Glutamatergic neuron (in vitro differentiated cells): ENCODE measurements at places on chromosomes 5 and 9. TPM values are rescaled to one million over a fixed set of nuclear protein-coding genes. Genes with fewer than 3 reads are reported as not detected.

GRCh38 chr5:148831590-148832565, 5.5 kb downstream of the ADRB2 start:
- DNase-seq: no peak

PTBP3 gene
- total RNA-seq: 48.6 TPM

CNTNAP3 gene
- total RNA-seq: 12.6 TPM

PCDHGB4 gene
- total RNA-seq: 40.8 TPM

ARID3C gene
- total RNA-seq: not detected

GRCh38 chr5:143652108-143652700, 159.8 kb upstream of the HMHB1 start:
- no peak for DNase-seq

GRCh38 chr9:134163371-134164196, 780 bp downstream of the RNU6ATAC start:
- peak; percentile 65 for DNase-seq

SLC6A7 gene
- total RNA-seq: not detected

FAT2 gene
- total RNA-seq: 0.02 TPM

DNA sequence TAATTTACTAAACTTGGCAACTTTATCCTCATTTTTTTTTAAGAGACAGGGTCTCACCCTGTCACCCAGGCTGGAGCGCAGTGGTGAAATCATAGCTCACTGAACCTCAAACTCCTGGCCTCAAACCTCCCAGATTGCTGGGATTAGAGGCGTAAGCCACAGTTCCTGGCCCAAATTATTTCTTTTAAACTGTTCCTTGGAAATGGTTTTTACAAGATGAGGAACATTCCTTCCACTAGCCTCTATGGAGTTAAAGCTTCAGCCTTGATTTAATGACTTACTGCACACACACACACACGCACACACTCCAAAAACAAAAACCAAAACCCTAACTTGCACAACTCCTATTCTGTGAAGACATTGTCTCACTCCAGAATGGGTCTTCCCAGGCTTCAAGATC, 77.2 kb upstream of the TARS1 start:
- DNase-seq: no peak

GRCh38 chr5:170756691-170757090, 26.8 kb upstream of the GABRP start:
- no peak for DNase-seq

LCN6 gene
- total RNA-seq: not detected

DNA sequence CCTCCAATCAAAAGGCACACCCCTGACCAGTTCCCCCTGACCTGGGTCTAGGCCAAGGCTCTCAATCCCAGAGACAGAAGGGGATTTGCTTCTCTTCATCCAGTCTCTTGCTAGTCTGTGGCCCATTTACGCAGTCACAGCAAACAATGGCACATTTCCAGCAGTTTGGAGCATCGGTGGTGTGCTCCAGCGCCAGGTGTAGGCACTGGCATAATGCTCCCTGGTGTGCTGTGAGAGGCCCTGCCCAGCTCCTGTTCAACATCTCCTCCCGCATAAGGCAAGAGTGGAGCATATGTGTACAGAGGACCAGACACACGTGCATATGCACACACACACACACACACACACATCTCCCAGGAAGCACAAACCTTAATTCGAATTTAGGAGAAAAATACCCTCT, 79.5 kb upstream of the ERCC6L2 start:
- no peak for DNase-seq

LRRC26 gene
- 0.98 TPM for total RNA-seq

DNA sequence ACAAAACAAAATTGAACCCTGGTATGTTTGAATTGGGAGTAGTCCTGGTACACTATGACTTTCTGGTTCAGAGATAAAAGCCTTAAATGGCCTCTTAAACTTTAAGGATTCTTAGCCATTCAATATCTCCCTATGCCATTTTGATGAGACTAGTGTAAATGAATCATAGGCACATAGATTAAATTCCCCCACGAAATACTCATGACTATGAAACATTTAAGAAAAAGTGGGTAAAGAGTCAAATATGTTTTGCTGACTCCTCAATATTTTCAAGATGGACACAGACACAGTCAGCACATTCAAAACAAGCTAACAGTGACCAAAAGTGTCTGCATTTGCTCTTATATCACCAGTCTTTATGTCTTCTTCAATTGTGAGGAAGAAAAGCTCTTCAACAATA, 278.3 kb downstream of the PDE4D start:
- no peak for DNase-seq

GCNT1 gene
- total RNA-seq: 1.2 TPM

GRCh38 chr9:133690081-133690561, 48.0 kb downstream of the SARDH start:
- DNase-seq: peak; percentile 6

GRCh38 chr9:126844085-126844484, 16.4 kb upstream of the ZBTB34 start:
- DNase-seq: no peak

DNA sequence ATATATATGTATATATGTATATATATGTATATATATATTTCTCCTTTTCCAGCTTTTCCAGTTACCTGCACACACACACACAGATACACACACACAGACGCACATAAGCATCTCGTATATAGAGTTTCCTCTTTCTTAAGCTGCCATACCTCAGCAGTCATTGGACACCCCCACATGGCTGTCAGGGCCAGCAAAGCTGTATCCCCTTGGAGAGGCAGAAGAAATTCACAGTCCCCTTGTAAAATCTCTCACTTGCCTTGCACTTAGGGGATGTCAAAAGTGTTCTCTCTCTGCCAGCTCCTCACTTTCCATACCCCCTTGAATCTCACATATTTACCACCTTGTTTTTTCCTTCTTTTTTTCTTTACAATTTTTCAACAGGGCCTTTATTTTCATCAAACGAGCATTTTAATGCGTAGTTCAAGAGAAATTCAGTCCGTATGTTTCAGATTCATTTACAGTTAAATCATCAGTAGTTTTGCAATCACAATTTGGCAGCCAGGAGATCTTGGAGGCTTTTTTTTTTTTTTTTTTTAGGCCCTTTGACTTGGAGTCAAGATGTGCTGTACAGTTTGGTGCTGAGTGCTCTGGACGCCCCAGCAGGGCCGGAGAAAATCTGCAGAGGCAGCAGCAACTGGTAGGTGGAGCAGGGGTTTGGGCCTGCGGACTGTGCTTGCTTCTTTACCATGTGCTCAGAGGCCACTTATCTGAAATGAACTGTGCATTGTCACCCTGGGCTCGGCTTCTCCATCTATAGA, 244.9 kb upstream of the KLF4 start:
- DNase-seq: no peak

DNA sequence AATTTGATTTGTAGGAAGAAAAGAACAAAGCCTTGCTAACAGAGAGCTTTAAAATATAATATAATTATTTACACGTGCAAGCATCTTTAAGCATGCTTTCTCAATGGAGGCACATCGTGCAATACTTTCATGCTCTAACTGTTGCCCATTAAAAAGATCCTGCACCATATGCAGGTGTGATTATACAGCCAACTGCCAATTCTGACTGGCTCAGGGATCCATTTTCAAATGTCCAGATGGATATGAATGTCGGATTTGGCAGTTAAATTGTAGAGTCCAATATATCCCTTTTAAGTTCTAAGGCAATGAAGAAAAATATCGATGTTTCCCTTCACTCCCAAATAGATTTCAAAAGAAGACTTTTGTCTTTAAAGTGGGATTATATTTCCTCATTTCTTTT, 416.4 kb upstream of the CD180 start:
- no peak for DNase-seq

DNA sequence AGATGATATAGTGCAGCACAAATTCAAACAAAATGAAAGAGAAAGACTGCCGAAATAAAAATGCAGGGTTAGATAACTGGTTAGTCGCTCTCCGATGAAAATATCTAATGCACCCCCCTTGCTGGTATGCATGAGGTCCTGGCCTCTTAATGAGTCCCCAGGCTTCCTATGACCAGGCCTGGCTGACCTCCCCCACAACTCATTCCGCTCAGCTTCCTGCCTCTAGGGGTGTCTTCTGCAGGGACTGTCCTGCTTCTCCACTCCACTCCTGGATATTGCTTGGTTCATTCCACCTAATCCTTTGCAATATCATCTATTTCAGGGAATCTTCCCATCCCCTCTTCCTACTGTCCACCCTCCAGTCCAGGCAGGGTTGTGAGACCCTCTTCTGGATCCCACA, 341.8 kb downstream of the ASTN2 start:
- no peak for DNase-seq

GRCh38 chr5:64166201-64166959, 737 bp downstream of the RNF180 start:
- DNase-seq: peak; percentile 25

ANXA1 gene
- not detected for total RNA-seq
